NCI-H524 treated with DMSO at 0.1 percent for 48 hours (cell line): ENCODE measurements at places on chromosomes 1 and 21.

GRCh38 chr1:202585590-202585933, 124.7 kb downstream of the SYT2 start:
- DNase-seq: no peak

GRCh38 chr1:247362153-247362552, 30.5 kb upstream of the ZNF496 start:
- no peak for DNase-seq

GRCh38 chr1:113941245-113941559, 12.1 kb downstream of the HIPK1 start:
- DNase-seq: no peak

GRCh38 chr1:6268415-6268814, 7.5 kb upstream of the GPR153 start:
- DNase-seq: no peak

- DNase-seq: no peak
Observed at GRCh38 chr1:165896277-165896676, 68.9 kb downstream of the UCK2 start.

DNA sequence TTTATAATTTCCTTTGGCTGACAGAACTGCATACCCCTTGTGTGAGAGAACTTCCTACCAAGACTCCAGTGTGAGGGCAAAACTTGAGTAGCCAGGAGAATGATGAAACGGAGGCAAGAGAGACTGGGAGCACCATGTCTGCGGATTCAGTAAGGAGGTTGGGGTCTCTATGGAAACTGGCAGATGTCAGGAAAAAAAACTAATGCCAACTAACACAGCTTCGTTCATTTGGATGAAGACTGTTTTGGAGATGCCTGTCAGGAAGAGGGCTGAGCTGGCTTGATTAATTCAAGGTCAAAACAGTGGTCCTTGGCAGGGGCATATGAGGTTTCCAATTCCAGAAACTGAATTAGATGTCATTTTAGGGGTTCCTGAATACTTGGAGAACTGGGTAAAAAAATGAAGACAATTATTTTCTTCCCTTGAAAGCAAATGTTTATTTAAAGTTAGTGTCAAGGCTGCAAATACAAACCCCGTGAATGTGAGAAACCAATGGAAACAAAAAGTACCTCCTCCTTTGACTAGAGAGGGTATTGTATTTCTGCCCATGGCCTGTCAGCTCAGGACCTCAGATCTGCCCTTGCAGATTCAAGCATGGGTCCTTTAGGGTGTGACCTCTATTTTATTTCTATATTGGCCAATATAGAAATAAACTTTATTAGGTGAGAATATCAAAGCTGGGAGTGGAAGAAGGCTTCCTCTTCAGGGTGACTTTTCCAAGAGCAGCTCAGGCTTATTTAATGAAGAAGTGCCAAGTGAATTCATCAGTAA, 110.5 kb downstream of the MAST2 start:
- no peak for DNase-seq

GRCh38 chr1:8017495-8018197, 8.5 kb downstream of the ERRFI1 start:
- no peak for DNase-seq

DNA sequence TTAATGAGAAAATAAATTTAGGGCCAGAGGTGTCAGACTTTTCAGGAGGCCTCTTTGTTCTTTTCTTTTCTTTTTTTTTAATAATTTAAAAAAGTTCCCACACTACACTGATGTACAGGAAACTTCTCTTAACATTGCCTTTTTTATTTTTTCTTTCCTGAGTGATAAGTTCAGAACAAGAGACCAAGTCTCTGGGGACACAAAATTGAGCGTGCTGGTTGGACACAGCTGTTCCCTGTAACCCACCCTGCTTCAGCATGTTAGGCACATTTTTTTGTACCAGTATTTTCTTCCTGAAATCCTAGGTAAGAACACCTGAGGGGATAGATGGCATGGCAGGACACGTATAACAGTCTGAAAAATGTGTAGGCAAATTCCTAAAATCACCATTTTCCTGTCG, 50.1 kb downstream of the PBX1 start:
- no peak for DNase-seq

DNA sequence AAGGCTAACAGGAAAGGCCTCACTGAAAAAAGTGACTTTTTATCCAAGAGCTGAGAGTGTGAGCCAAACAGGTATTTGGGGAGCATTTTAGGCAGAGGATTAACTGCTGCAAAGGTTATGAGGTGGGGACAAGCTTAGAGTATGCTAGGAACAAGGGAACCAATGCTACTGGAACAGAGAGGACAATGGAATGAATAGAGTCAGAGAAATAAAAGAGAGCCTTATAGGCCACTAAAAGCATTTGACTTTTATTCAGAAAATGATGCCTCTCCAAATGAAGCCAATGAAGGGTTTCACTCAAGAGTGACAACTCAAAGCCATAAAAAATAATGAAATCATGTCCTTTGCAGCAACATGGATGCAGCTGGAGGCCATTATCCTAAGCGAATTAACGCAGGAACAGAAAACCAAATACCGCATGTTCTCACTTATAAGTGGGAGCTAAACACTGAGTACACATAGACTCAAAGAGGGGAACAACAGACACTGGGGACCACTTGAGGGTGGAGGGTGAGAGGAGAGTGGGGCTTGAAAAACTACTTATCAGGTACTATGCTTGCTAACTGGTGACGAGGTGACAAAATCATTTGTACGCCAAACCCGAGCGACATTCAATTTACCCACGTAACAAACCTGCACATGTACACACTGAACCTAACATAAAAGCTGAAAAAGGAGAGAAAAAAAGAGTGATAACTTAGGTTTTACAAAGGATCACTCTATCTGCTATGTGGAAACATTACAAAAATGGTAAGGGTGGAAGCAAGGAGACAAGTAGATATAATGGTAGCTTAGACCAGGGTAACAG, 11.1 kb downstream of the PTP4A2 start:
- no peak for DNase-seq

GRCh38 chr1:212819726-212820125, 27.7 kb downstream of the SPATA45 start:
- no peak for DNase-seq

- DNase-seq: peak; percentile 45
Observed at GRCh38 chr1:203597331-203598090, 29.1 kb upstream of the ATP2B4 start.

GRCh38 chr1:20558191-20558590, 5.8 kb downstream of the FAM43B start:
- DNase-seq: no peak

- DNase-seq: no peak
Observed at GRCh38 chr1:80925130-80925805, 875.5 kb upstream of the ADGRL2 start.

- no peak for DNase-seq
Observed at GRCh38 chr1:226476648-226477319, 68.9 kb upstream of the PARP1 start.

- DNase-seq: peak; percentile 22
Observed at GRCh38 chr1:200890818-200891773, 3.6 kb upstream of the INAVA start.

- DNase-seq: no peak
Observed at GRCh38 chr1:80565406-80565805, 1235.3 kb upstream of the ADGRL2 start.

- DNase-seq: no peak
Observed at GRCh38 chr1:115340879-115341278, 2.8 kb upstream of the NGF start.

DNA sequence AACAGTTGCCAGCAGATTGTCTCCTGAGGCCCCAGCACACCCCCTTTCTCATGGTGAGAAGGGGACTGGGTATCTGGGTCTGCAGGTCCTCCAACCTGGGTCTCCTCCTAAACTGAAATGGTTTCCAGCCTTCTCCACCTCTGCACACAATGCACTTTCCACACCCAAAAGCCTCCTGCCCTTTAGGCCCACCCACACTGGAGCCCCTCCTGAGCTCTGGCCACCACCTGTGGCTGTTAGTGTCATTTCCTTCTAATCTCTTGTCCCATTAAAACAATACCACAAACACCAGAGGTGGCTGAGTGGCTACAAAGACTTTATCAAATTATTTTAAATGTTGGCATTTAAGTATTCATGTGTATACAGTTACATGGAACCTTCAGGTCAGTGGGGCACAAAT, 11.5 kb downstream of the GPR3 start:
- no peak for DNase-seq

DNA sequence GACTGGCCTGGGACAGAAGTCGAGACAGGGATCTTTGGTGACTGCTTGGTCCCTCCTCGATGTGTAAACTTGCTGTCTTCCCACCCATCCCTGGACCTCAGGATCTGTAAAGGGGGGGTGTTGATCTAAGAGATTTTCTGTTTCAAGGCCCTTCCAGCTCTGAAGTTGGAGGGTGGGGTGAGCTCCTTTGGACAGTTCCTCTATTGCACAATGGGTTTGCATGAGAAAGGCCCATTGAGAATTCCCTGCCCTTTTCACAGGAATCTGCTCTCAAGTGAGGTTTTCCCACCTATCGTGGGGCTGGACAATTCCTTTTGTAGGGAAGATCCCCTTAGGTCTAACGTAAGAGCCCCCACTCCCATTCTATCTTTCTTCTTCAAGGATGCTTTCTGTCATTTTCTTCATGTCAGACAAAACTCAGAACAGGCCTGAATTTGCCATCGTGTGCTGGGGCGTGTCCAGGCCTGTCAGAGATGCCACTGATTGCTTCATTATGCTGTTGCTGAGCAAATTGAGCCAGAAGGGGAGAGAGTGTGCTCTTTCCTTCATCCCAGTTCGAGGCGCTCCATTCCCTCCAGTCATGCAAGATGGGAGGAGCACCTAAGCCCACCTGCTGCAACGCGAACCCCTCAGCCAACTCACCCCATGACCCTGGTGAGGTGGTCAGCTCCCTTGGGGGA, 149.9 kb upstream of the IGSF21 start:
- DNase-seq: no peak

- DNase-seq: no peak
Observed at GRCh38 chr1:1333551-1334241, 2.6 kb downstream of the TAS1R3 start.

DNA sequence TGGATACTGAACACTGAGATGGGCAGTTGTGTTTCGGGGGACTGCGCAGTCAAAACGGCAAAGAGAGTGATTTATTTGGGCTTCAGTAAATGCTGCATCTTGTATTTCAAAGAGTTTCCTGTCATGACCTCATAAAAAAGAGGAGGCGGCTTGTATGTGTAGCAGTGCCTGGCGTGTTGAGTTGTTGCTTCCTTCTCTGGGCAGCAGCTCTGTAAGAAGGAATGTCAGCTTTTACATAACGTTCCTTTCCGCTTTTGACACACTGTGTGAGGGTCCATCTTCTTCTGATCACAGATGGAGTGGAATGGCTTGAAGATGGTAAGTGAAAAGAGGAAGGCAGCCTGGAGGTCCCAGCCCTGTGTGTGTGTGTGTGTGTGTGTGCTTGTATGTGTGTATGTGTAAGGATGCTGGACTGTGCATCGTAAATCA, 941 bp downstream of the ELAVL4 start:
- no peak for DNase-seq

GRCh38 chr1:87265786-87266185, 62.9 kb upstream of the LMO4 start:
- DNase-seq: no peak

GRCh38 chr1:89104147-89104546, 21.8 kb downstream of the GBP2 start:
- no peak for DNase-seq

- no peak for DNase-seq
Observed at GRCh38 chr21:41295721-41296254, 20.8 kb upstream of the FAM3B start.

DNA sequence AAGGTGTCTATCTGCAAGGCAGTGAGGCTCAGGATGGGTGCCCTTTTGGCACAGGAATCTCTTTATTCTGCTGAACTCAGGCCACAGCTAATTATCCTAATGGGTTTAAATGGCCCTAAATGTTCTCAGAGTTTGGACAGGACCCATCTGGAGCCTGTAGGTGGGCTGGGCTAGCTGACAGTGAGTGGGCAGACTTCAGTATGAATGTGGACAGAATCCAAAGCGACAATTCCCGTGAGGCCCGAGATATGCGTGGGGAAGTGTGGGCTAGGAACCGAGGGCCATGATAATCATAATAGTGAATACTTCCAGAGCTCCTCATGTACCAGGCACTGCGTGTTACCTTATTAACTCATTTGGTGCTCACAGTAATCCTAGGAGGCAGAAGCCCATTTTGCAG, 165.3 kb downstream of the GRIK3 start:
- DNase-seq: no peak

DNA sequence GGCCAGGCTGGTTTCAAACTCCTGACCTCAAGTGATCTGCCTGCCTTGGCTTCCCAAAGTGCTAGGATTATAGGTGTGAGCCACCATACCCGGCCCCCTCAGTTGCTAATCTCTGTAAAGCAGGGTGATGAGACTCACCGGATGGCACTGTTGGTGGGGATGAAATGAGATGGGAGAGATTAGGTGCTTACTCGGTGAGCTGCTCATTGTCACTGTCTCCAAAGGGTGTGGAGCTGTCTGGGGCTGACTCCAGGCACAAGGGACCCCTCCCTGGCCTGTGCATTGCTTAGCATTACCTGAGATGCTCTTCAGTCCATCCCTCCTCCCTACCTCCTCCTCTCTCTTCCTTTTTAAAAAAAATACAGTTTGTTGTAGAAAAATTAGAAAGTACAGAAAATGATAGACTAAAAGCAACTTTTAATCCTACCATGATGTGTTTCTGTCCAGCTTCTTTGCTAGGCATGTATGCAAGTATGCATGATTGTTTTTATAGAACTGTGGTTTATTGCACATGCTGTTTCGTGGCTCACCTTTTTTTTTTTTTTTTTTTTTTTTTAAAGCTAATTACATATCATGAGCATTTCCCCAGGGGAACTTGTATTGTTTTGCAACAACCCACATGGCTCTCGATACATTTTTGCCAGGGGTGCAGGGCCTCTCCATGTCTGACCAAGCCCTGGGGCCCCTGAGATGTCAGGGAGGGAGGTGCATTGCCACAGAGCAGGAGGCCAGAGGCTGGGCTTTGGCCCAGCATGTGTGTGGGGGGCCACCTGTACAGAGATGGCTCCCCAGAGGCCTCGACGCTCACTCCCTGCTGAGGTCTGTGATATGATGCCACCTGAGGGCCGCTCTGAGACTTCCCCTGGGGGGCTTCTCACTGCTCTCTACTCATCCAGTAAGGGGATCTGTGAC, 55.4 kb downstream of the ARHGEF10L start:
- no peak for DNase-seq

DNA sequence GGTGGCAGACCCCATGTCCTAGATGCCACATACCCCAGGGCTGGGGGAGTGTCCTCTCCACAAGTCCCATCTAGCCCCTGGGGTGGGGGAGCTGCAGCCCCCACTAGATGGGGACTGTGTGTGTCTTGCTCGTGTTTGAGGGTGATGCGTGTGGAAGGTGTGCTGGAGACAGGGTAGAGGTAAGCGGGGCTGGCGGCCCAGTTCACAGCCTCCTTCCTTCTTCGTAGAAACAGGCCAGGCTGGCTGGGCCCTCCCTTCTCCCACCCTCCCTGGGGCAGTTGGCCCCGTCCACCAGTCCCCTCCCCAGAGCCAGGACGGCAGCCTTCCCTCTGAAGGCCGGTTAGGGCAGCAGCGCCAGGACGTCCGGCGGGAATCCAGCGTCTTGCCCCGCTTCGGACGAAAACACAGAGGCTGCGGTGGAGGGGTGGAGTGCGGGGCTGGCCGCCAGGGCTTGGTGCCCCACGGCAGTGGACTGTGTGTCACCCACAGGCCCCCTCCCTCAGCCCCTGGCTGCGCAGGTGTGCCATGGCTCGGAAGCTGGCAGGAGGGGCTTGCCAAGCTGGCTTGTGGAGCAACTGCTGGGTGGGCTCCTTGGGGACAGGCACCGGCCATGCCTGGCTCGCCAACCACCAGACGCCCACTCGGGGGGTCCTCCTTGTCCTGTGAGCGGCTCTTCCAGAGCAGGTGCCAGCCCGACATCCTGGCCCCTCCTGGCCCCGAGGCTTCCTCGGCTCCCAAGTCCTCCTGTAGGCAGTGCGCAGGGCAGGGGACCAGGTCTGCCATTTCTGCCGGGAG, 3.6 kb downstream of the PRDM16 start:
- no peak for DNase-seq

GRCh38 chr21:37119421-37120218, 46.6 kb downstream of the TTC3 start:
- DNase-seq: no peak
